ENCODE measurements at places on chromosomes 6 and 20.

GRCh38 chr6:3697609-3698008 is 53.9 kb downstream of the PXDC1 start:
- peak; percentile 96 for DNase-seq

DNA sequence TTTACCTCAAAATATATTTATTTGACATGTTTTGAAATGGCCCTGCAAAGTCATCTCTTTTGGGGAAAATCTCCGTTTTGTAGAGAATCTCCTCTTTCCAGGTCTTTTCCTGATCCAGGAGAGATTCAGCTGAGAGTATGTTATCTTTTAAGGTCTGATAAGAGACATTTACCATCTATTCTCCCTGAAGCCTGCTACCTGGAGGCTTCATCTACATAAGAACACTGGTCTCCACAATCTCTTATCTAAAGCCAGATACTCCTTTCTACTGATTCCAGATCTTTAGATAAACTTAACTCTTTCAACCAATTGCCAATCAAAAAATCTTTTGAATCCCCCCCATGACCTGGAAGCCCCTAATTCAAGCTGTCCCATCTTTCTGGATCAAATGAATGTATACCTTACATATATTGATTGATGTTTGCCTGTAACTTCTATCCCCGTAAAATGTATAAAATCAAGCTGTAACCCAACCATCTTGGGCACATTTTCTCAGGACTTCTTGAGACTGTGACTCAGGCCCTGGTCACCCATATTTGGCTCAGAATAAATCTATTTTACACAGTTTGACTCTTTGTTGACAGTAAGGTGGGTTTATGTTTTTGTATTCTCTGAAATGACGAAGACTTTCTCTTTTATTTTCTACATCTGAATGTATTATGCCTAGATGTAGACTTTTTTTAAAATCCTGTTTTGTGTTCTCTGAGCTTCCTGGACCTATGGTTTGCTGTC is 95.5 kb downstream of the ECT2L start:
- DNase-seq, result no peak

DNA sequence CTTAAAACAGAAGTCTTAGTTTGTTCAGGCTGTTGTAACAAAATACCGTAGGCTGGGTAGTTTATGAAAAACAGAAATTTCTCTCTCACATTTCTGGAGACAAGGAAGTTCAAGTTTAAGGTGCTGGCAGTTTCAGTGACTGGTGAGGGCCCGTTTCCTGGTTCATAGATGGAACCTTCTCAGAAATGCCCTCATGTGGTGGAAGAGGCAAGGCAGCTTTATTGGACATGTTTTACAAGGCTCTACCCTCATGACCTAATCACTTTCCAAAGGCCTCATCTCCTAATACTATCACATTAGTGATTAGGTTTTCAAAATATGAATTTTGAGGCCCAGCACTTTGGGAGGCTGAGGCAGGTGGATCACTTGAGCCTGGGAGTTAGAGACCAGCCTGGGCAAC is 2.4 kb downstream of the HEBP2 start:
- DNase-seq, result no peak

DNA sequence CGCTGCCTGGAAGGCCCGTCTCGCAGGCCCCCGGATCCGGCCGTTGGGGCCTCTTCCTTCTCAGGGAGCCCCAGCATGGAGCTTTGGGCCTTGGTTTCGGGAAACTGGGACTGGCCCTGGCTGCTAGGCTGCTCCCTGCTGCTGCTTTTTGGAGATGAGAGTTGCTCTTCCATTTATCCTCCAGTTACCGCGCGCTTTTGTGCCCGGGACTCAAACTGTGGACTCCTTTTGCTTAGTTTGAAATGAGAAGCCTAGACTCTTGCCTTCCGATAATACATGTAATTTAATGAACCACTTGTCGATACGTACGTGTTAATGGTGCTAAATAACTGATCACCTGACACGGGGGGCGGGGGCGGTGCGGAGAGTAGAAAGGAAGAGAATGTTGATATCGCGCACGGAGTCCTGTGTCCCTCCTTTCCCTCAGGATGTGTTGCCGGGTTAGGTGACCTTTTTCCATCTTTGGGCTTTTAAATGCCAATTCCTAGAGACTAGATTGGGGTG is 968 bp downstream of the PHF3 start:
- peak; percentile 33 for DNase-seq

DNA sequence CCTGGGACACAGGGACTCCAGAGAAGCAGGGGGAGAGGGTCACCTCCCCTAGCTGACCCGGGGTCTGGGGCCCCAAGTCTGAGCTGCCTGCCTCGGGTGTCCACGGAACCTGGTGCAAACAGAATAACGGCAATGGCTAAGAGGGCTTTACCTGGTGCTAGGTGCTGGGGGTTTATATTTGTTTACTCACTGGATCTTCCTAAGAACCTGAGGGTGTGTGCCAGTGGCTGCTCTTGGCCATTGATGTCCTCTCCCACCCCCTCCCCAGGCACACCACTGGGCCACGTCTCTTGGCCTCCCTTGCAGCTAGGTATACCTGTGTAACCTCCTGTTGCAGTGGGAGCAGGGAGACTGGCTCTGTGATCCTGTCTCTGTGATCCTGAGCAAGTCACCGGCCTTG is 157.9 kb upstream of the MLN start:
- no peak for DNase-seq

DNA sequence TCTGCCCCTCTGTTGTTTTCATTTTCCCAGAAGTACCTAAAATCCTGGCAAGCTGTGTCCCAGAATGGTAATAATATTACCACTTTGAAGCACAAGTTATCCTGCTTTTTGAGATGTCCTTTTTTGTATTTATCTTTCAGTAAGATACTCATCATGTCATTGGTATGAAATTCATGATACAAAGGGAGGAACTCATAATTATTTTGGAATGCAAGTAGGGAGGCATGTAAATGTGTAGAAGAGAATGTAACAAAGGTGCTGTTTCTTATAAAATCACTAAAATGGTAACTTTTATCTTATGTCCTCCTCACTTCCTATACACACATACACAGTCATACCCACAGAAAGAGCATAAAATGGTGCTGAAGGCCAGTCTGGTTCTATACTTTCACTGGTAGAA is 109.9 kb downstream of the CD2AP start:
- DNase-seq, result peak; percentile 31

Measured in AG10803 (cell line).